Immature natural killer cell (primary cell): ENCODE measurements at places on chromosomes 1 and 21. TPM values are rescaled to one million over a fixed set of nuclear protein-coding genes. Genes with fewer than 3 reads are reported as not detected.

The TRIM46 gene
- polyA plus RNA-seq = not detected

The PTGS2 gene
- polyA plus RNA-seq = not detected

DNA sequence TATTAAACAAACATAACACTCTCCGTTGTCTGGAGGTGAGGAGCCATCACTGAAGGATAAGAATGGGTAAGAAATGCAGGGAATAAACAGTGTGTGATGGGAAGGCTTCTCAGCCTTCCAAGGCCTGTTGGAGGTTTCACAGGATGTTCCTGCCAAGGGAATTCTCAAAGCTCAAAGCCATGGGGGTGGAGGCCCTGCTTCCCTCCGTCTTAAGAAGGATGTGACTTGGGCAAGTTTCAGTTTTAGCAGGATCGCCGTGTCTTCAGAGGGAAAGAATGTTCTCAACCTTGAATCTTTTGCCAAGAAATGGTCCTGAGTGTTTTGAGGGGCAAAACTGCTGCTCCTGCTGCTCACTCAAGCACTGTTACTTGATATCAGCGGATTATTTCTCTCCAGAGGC, 41.7 kb upstream of the IL20 start:
- DNase-seq = no peak
- H3K4me3 ChIP-seq = no peak overlapping the region

GRCh38 chr1:200877839-200878551, 5.2 kb downstream of the GPR25 start:
- H3K27ac ChIP-seq = no peak overlapping the region
- peaks cover 50% of the 10 kb centered on the region for H3K4me1 ChIP-seq
- no peak overlapping the region for H3K4me3 ChIP-seq
- no peak for DNase-seq

GRCh38 chr1:175078629-175079028, 11.0 kb downstream of the TNN start:
- H3K27ac ChIP-seq = no peak overlapping the region
- H3K4me1 ChIP-seq = no peaks in the 10 kb centered on the region
- no peak for DNase-seq
